MCF 10A (cell line): ENCODE measurements at places on chromosomes 1 and 21.

DNA sequence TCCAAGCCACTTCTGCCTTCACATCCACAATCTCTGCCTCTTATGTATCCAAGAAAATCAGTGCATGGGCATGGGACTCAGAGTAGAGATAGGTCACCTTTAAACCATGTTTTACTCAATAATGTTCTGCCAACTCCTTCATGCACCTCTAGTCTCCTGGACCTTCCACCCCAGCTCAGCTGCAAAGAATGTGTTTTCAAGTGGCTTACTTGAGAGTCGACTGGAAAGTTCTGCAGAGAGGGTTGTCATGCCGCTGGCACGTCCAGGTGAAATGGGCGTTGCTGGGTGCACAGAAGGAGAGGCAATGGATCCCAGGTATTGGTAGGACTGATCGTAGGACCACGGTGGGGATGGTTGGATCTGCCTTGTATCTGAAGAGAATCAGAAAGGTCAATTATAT is 130.3 kb downstream of the CLIC6 start:
- no peak for DNase-seq

DNA sequence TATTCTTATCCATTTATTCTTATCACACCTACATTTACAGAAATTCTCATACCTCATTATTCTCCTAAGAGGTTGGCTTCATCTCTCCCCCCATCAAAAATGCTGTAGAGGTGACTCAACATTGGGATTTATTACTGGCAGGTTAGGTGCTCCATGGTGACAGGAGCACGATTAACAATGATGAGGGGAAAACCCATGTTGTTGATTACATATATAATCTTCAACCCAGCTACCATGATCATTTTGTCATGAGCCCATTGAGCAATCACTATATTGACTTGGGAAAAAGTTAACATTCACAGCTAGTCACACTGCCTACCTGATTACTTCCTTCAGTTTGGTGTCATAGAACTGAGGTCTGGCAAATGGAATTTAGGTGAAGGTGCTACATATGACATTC is 712.1 kb upstream of the CHRM3 start:
- DNase-seq: no peak

- no peak for DNase-seq
These were observed 7.9 kb upstream of the UMODL1 start for GRCh38 chr21:42063191-42063570.

DNA sequence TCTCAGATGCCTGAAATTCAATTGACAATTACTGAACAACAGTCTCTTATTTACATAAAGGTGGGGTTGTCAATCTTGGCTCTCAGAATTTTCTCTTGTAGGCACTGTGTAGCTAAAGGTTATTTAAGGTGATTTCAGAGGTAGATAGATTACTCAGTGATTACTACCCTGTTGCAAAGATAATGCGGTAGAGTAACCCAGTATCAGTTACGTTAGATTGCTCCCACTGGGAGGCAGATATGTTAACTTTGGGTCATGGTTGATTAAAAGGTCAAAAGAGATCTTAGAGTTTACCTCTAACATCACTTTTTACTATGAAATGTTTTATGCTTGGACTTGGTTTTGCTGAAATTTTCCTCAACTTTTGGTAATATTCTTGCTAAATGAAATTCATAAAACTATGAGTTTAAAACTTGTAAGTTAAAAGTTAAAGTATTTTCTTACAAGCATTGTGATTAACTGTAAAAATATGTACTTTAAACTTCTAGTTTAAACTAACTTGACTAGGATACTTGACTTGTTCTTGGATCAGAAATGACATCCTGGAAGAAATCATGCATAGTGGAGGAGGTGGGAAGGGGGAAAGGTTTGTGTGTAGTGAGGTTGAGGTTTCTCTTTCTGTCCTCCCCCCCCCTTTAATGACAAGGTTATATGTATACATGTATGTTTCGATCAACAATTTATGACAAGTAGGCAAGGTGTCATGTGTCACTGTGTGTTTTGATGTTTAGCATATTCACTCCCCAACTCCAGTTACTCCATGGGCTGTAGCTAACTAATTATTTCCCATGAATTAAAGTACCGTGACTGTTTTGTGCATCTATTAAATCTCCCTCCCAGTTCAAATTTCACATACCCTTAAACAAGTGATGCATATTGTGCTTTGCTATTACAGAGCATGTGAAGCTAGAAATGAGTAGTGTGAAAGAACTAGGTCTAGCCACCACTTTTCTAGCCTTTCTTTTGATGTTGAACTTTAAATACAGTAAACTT is 2.9 kb downstream of the LAMC1 start:
- no peak for DNase-seq

DNA sequence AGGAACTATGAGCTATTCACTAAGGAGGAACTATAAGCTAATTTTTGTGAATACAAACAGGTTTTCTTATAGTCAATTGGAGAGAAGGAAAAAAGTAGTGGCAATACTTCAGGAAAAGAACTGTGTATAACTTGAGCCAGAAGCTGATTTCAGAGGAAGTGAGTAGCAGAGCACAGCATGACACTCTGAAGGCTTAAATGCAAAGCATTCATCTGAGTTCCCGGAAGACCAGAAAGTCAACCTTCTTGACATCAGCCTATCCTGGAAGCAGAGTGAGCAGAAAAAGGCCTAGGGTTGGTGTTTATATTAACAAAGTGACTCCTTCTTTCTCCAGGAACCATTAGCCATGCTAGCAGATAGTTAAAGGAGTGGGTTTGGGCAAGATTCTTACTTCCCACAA is 545.2 kb downstream of the MRPL39 start:
- no peak for DNase-seq

DNA sequence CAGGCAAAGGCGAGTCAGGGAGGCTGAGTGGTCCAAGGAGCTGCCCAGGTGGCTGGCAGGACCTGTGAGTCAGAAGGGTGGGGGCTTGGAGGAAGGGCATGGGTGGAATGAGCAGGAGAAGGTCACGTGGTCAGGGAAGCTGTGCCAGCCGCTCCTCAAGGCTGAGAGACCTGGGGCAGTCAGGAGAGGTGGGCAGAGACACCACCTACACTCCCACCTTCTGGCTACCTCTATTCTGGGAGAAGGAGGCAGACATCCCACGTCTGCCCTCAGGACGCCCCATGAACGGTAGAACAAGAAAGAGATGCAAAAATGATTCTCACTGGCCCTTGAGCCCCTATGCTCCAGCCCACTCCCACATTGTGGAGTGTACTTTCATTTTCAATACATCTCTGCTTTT is 151.8 kb upstream of the RAB4A start:
- peak; percentile 83 for DNase-seq

DNA sequence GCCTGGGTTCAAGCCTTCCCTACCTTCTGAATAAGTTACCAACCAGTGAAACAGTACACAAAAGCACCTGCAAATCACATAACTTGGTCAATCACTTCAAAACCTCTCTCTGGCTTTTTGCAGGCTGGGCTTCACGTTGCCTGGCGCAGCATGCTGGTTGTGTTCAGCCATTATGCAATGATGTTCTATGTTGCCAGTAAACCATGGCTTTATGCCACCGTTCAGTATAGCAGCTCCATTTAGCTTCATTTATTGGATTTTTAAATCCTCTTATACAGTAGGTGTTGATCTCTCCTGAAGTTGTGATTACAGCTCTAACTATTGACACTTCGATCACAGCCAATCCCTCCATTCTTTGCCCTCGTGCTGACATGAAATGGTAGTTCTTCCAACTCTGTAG is 233.6 kb upstream of the PTBP2 start:
- DNase-seq: peak; percentile 78

GRCh38 chr1:222989443-222989842 is 153.6 kb downstream of the TLR5 start:
- DNase-seq: no peak

GRCh38 chr1:244653439-244654107 is 647 bp downstream of the DESI2 start:
- DNase-seq: peak; percentile 65

DNA sequence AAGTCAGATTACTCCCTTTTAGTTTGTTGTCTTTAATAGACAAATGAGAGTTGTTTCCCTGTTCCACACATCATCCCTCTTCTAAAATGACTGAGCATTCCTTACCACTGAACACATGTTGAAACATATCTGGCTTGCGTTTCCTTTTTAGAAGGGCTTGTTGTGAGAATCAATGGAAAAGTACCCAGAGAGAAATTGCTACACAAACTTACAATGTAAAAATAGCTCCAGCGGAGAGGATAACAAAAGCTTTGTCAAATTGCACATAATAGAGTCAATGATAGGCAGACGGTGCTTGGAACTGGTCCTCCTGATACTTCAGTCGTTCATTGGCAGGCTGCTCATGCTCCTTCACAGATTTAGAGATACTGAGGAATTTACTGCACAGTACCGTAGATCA is 123.9 kb downstream of the CYYR1 start:
- no peak for DNase-seq

- peak; percentile 99 for DNase-seq
These were observed at the start of gene S100A2 for GRCh38 chr1:153565529-153566374. Gene S100A2 (minus strand): TSS chr1:153565844. CDS start chr1:153563877, 1,967 bp downstream.

- DNase-seq: peak; percentile 47
These were observed 354.6 kb downstream of the SEC16B start for GRCh38 chr1:177615251-177615650.

DNA sequence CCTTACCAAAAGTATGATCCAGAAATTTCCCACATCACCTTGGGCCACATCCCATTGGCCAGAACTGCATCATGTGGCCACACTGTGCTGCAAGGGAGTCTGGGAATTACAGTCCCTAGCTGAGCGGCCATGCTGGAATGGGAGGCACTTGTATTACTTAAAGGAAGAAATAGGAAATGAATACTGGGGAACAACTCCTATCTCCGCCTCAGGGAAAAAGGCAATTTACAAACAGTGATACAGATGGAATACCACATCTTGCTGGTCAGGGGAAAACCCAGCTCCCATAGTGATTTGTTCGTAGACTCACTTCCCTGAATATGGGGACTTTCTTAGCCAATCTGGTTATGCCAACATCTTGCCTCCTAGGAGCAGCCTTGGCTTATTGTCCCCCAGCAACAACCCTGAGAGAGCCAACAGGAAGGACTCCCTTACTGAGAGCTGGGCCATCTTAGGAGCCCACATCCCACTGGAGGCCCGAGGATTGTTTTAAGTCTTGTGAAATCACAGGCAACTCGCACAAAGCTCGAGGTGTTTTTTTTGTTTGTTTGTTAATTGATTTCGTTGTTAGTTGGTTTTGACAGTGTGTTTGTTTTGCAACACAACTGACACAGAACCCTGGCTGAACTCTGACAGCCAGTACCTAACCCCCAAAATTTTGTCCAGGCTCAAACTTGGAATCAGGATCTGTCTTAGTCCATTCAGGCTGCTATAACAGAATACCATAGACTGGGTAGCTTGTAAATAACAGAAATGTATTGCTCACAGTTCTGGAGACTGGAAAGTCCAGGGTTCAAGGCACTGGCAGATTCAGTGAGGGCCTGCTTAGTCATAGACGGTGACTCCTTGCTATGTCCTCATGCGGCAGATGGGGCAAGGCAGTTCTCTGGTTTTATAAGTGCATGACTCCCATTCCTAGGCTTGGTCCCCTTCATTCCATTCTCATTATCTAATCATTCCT is 14.9 kb downstream of the CDA start:
- DNase-seq: peak; percentile 85

GRCh38 chr1:179968994-179969919 is 14.6 kb downstream of the CEP350 start:
- DNase-seq: no peak

GRCh38 chr1:75035536-75035935 is 98.7 kb upstream of the LHX8 start:
- DNase-seq: peak; percentile 63

DNA sequence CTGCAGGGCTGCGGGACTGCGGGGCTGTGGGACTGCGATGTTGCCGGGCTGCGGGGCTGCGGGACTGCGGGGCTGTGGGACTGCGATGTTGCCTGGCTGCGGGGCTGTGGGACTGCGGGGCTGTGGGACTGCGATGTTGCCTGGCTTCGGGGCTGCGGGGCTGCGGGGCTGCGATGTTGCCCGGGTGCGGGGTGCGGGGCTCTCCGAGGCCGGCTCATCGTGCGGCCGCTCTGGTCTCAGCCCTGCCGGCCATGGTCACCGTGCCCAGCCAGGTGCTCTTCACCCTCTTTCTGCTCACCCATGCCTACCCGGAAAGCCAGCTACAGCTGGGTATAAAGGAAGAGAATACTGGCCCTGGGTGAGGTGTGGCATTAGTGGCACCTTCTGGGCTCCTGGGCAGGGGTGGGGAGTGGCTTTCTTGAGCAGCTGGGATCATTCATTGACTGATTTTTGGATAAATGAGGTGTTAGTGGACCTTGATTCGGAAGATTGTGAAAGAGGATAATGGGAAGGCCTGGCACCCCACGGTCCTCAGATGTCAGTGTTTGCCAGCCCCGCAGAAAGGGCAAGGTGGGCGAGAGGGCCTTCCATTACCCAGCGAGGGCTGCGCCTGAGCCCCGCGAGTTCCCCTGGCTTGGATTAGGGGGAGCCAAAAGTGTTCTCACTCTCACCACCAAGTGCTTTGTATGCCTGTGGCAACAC is 36.3 kb downstream of the COQ8A start:
- no peak for DNase-seq

GRCh38 chr1:85153149-85153891 is 47.5 kb downstream of the SYDE2 start:
- no peak for DNase-seq

GRCh38 chr1:229689273-229689672 is 63.2 kb downstream of the URB2 start:
- no peak for DNase-seq

DNA sequence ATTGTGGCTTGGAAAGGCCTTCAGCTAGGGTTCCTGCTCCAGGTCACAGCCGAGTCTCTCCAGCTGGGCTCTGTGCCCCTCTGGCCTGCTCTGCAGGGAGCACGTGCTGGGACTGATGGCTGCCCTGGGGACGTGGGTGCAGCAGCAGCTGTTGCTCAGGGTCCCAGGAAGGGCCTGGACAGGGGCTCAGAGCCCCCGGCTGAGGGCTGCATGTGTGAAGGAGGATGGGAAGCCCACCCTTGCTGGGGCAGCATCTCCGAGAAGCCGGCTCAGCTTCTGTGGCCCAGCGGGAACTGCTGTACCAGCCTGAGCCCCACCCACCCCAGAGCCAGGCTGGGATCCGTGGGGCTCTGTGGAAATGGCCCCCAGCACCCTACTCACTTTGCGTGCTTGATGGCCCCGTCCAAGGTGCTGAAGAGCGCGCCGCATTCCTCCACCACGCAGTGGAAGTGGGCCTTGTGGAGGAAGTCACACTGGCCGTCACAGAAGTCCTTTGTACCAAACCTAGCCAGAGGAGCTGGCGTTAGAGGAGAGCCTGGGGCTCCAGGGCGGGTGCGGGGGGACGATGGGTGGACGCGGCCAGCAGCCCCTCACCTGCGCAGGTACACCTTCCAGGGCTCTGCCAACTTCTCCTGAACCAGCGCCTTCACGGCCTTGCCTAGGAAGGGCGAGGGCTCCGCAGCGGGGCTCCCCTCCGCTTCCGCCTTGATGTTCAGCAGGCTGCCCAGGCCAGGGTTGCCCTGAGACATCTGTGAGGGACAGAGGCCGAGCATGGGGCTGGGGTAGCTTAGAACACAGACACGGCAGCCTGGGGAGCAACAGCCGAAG is 147.5 kb downstream of the CASZ1 start:
- DNase-seq: no peak
